ENCODE measurements at places on chromosomes 3 and 15.

GRCh38 chr3:39146083-39146501 lies 7.3 kb downstream of the CSRNP1 start:
- no peak for DNase-seq

DNA sequence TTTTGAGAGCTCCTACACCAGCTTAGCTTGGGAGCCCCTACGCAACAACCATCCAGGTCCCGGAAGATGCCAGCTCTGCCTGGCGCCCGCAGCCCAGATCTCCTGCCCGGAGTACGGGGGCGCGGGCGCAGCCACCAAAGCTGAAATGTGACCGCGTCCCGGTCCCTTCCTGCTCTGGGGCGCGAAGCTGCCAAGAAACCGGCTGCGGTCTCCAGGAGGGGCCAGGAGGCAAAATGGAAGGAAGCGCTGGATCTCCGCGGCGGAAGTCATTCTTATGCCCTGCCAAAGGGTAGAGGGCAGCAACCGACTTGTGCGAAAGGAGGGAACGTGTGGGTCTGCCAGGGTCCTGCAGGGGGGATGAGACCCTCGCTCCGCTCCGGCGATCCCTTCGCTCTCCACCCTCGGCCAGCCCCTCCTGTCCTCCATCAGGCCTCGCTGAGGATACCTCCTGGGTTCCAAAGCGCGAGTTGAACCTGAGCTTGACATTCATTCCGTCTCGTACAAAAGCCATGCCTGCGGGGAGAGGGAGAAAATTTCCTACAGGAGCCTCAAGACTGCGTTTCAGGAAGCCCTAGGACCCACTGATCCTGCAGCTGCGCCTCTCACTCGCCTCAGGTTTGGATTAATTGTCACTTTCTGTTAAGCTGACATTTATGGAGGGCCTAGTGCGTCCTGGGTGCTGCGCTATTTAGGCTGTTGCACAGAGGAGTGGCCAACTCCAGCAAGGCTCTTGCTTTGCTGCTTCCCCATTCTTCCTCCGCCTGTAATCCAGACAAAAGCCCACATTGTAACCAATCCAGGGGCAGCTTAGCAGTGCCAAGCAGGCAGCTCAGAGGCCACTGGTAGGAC lies 98.3 kb upstream of the VGLL3 start:
- peak; percentile 84 for DNase-seq

DNA sequence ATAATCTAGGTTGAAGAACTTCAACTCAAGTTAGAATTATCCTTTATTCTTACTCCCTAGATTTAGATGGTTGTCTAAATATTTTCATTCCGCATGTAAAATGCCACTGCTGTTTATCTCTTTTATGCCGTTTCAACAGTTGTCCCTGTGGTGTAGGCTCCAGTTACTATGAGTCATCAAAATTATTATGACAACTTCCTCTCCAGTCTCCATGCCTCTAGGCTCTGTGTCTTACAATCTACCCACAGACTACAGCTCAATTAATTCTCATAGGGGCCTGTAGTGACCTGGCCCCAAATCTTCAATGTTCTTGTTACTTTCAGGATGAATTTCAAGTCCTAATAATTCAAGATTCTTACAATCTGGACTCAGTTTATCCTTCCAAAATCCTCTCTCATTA lies 105.8 kb upstream of the UNC13C start:
- no peak for DNase-seq

DNA sequence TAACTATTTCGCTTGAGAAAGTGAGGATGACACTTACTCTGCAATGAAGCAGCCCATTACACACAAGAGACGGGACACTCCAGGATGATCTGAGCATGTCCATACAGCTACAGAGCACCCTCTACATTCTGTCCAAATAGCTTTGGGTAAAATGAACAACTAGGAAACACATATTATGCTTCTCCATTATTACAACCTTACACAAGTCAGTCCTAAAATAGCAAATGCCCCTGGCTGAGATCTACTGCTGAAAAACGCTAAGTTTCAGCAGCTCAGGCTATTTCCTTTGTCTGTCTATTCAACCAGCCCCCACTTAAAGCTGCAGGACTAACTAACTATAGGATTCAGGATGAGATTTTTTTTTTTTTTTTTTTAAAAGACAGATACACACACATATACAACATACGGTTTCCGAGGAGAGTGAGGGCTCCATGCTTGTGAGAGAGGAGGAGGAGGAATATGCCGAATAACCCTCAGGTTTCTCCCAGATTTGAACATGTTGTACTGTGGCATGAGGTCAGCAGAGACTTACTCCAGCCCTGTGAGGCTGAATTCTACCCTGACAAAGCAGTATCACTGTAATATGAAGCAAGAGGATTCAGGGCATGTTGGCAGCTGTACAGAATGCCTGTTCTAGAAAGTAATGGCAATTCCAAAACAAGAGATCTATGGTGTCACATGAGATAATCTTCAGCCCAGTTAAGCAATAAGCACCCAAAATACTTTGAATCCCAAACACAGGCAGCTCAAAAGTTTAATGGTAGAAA lies 117.3 kb upstream of the PLXND1 start:
- no peak for DNase-seq

DNA sequence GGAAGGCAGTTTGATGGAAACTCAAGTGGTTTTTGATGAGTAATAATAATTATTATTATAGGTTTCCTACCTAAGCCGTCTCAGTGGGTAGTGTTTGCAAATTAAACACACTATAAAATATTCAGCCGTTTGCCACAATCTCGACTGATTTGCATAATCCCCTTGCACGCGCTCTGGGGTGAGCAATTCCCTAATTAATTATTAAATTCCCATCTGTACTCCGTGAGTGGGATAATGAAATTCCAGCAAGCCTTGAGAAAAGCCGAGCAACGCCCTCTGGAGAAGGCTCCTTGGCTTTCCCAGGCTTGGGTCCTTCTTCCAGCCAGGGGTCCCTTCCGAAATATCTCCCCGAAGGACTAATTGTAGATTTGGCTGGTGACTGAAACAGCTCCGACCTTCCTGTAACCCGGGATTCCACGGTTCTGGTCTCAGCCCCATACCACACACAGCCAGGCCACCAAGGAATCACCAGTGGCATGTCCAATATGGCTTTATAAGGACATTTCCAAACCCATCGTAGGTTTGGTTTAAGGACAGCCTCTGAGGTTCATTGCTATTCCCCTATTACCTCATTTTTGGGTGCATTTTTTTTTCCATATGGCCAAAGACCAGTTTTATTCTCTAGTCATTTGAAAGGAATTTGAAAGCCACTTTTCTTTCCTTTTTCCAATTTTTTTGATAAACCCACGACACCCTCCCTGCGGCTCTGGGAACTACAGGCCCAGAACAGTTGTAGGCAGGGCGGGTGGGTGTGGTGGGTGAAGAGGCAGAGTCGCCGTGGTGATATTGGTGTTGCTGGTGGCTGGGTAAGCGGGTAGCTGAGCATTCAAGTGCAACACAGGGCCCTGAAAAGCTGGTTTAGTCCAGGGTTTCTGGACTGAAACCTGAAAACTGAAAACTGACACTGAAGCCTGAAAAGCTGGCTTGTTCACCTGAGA lies 33.2 kb upstream of the RGMA start:
- DNase-seq: no peak

- no peak for DNase-seq
Measured at GRCh38 chr15:101578443-101578894, 73.7 kb downstream of the TM2D3 start.

GRCh38 chr3:57397175-57398026 lies 104.9 kb upstream of the ASB14 start:
- DNase-seq: no peak

- DNase-seq: peak; percentile 85
Measured at GRCh38 chr3:50121072-50122032, 32.6 kb downstream of the RBM5 start.

- no peak for DNase-seq
Measured at GRCh38 chr3:49617390-49618013, 56.6 kb upstream of the APEH start.

DNA sequence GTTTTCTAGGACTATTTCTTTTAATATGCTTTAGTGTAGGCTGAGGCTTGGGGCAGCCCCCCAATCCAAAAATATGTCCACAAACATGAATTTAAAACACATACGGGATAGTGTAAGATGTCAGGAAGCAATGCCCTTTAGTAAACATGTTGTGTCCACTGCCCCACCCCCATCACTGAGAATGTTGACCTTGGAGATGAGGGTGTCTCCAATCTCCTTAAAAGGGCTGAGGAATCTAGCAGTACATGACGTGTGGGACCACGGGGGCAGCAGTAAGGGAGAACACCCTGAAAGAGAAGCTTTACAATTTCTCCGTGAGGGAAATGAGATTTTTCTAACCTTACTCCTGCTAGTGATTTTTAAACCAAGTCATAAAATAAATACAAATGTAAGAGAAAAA lies 84.7 kb downstream of the SQOR start:
- no peak for DNase-seq

Data from aorta (tissue), 5 donors.